ENCODE measurements at places on chromosomes 5 and 9. TPM values are rescaled to one million over a fixed set of nuclear protein-coding genes. Genes with fewer than 3 reads are reported as not detected.

The CDC23 gene
- total RNA-seq = 31.1 TPM

The ADAMTS12 gene
- total RNA-seq = 0.10 TPM

The GPRIN1 gene
- total RNA-seq = 8.8 TPM

The PRRT1B gene
- not detected for total RNA-seq

The FOXD4L6 gene
- not detected for total RNA-seq

The DDX4 gene
- total RNA-seq = not detected

The COL23A1 gene
- total RNA-seq = not detected

The PTPN3 gene
- under 0.01 TPM for total RNA-seq

The PDE6A gene
- 0.05 TPM for total RNA-seq

The FOXD4L5 gene
- total RNA-seq = not detected

The NSG2 gene
- total RNA-seq = not detected

The GRIA1 gene
- total RNA-seq = not detected

The KIF24 gene
- 3.1 TPM for total RNA-seq

The SPATA31A3 gene
- total RNA-seq = not detected

The CTNNAL1 gene
- 112 TPM for total RNA-seq
